ENCODE measurements at places on chromosomes 3 and 15.
A peak's percentile ranks its signal among the peaks of the same experiment; 100 is the strongest.

DNA sequence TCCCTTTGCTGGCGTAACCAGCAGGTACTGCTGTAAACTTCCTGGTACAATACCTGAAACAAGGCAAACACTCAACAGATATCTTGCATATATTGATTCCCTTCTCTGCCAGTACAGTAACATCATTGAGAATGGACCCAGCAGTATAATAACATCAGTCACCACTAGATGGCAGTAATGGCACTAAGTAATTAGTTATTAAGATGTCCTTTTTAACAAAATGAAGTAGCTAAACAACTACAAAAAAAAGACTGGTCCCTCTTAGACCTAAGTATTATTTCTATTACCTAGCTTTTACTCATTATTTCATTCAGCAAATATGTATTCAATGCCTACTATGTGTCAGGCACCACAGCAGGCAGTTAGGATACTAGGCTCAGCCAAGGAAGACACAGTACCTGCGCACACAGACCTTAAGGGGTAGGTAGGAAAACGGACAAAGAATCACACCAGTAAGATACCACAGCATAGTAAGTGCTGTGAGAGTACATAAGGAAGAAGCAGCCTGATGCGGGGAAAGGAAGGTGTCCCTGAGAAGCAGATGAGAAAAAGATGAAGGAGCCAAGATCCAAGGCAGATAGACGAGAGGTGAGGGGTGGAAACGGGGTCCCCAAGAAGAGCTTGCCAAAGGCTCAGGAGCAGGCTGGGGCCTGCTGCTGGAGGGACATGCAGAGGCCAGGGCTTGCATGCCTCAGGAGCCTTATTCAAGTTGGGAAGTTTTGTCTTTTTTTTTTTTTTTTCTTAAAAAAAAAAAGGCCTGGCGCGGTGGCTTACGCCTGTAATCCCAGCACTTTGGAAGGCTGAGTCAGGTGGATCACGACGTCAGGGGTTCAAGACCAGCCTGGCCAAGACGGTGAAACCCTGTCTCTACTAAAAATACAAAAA is 102.7 kb upstream of the CHD2 start:
- no peak for DNase-seq

- DNase-seq: no peak
These were observed 124.2 kb downstream of the ASB7 start for GRCh38 chr15:100726421-100727190.

DNA sequence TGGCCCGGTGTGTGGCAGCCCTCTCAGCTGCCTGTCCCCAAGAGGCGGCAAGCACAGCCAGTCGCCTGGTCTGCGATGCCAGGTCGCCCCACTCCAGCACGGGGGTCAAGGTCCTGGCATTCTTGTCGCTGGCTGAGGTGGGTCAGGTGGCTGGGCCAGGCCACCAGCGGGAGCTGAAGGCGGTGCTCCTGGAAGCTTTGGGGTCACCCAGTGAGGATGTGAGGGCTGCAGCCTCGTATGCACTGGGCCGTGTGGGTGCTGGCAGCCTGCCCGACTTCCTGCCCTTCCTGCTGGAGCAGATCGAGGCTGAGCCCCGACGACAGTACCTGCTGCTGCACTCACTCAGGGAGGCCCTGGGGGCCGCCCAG is 20.8 kb downstream of the CAND2 start:
- DNase-seq: no peak

GRCh38 chr3:153260681-153261080 is 98.7 kb downstream of the RAP2B start:
- DNase-seq: no peak

DNA sequence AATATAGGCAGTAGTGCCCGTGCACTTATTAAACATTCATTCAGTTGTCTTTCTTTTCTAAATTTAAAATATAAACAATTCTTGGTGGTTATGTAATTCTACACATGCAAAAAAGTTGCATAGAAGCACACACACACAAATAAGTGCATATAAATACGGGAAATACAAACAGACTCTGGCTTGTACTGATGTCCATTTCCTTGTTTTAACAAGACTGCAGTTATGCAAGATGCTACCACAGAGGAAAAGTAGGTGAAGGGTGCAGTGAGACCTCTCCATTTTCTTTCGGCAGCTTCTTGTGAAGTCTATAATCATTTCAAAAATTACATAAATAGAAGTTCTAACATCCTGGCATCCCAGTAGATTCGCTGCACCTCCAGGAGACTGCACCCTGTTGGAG is 130.6 kb upstream of the BCL6 start:
- DNase-seq: no peak

GRCh38 chr3:173725507-173725906 is 328.0 kb downstream of the NLGN1 start:
- no peak for DNase-seq

GRCh38 chr3:45948311-45948781 is 5.1 kb downstream of the CXCR6 start:
- DNase-seq: no peak

DNA sequence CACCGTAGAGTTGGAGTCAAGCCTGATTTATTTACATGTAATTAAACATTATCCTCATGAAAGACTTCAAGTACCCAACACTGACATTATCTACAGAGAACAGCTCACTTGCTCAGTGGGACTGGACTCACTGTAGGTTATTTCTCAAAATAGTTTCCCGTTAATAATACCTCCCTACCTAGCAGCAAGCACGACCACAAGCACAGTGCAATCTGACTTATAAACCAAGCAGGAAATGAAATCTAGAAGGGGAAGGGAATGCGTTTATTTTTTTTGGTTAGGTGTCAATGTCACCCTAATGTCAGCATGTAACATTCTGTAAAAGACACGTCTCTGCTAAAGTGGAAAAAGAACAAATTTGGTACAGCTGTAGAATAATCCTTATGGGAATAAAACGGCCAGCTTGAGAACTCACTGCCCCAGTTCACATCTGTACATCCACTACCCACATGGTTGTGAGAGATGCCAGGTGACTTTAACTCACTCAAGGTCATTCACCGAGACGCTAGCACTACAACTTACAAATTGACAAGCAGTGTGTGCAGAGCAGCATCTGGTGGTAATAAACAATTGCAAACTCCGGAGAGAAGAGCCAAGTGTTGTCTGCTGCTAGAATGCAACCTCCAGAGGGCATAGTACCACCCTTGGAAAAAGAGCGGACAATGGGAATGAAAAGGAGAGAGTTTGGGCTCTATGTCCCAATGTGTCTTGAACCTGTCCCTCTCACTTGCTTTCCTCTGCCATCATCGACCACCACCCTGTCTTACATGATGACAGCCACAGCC is 242.5 kb downstream of the CADPS start:
- DNase-seq: no peak

- DNase-seq: no peak
These were observed 3.1 kb downstream of the LRCH3 start for GRCh38 chr3:197794115-197794514.

GRCh38 chr3:46298871-46299607 is 54.9 kb upstream of the CCR2 start:
- DNase-seq: no peak

DNA sequence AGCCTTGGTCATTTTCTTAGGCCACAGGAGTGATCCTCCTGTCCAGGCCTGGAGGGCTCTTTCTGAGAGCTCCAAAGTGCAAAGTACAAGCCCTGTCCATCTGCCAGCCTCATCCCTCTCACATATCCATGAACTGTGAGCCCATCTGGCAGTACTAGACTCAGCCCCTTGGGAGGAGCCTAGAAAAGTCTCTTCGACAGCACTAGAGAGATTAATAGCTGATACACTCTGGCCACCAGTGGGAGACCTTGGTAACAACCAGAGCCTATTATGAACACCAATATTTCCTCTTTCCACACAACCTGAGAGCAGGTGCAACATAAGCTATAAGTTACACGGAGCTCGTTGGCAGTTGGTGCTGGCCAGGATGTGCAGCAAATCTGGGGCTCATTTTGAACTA is 59.5 kb upstream of the DCLK3 start:
- no peak for DNase-seq

DNA sequence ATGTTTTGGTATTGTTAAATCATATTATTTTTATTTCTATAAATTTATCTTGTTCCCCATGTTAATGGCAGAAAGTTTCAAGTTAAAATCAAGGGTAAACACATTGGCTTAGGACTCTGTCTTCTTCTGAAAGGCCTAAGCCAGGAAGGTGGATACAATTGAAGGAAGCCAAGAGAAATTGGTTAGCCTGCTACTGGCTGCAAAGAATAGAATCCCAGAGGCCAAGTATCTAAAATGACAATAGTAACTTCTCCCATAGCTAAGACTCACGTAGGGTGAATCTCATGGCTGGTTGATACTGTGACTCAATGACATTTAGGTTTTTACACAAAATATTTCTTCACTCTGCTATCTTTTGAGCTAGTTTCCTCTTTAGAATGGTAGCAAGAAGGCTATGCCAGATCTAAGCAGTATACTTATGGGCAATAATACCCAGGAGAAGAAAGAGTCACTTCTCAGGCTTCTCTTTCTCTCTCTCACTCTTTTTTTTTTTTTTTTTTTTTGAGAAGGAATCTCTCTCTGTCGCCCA is 621.5 kb upstream of the TBL1XR1 start:
- DNase-seq: no peak

DNA sequence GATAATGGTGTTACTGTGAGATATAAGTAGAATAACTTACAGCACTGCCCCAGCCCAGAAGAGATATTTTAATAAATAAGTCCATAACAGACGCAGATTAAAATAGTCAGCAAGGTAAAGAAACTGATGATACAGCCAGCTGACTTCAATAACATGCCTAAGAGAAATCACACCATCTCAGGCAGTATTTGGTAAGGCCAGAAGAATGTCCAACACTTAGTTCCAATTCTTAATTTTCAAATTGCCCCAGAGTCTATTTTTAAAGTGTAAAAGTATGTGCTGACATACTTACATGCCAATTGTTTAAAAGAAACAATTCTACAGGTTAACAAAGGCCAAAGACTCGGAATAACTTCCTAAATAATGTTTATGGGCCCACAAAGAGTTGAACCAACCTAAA is 1.6 kb downstream of the GNB4 start:
- no peak for DNase-seq

- DNase-seq: no peak
These were observed 121.3 kb upstream of the WNT5A start for GRCh38 chr3:55608301-55608937.

GRCh38 chr3:3998140-3998922 is 199.1 kb downstream of the LRRN1 start:
- no peak for DNase-seq

DNA sequence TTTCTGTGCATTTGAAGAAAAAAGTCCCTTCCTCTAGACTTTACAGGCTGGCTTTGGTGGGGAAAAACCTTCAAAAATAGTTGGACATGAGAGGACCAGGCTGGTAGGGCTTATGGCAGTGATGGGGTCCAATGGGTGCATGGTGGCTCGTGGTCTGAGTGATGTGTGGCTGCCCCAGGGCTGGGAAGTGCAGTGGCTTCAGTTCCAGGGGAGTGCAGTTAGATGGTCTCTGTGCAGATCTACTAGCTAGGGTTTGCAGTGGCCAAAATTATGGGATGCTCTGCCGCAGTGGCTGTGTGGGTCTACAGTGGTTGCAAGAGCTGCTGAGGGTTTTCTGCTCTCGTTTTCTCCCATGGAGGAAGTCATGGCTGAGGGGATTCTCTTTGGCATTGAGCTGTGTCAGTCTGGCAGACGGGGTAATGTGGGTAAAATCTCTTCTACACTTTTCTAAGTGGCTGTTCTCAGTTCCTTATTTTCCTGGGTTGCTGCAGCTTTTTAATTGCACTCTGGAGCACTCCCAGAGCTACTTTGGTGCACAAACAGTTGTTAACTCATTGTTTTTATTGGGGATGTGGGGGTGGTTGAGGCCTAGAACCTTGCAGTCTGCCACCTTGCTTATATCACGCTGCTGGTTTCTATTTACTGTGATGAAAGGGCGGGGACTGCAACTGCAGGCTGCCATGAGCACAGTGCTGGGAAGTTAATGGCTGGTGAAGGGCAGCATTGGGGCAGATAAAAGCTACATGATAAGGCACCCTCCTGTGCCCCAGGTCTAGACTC is 1324.6 kb downstream of the NSUN3 start:
- DNase-seq: no peak

- DNase-seq: no peak
These were observed 256.0 kb upstream of the TRIM42 start for GRCh38 chr3:140421884-140422283.

GRCh38 chr3:109161487-109162123 is 25.1 kb downstream of the C3orf85 start:
- DNase-seq: no peak

- DNase-seq: no peak
These were observed 14.9 kb upstream of the GRM2 start for GRCh38 chr3:51691949-51692348.

- DNase-seq: no peak
These were observed 111.9 kb downstream of the SNRPN start for GRCh38 chr15:25066708-25067107.

- no peak for DNase-seq
These were observed 60.2 kb upstream of the NANOGP8 start for GRCh38 chr15:35145336-35145735.

- no peak for DNase-seq
These were observed 22.4 kb upstream of the SRP14 start for GRCh38 chr15:40061212-40061901.

DNA sequence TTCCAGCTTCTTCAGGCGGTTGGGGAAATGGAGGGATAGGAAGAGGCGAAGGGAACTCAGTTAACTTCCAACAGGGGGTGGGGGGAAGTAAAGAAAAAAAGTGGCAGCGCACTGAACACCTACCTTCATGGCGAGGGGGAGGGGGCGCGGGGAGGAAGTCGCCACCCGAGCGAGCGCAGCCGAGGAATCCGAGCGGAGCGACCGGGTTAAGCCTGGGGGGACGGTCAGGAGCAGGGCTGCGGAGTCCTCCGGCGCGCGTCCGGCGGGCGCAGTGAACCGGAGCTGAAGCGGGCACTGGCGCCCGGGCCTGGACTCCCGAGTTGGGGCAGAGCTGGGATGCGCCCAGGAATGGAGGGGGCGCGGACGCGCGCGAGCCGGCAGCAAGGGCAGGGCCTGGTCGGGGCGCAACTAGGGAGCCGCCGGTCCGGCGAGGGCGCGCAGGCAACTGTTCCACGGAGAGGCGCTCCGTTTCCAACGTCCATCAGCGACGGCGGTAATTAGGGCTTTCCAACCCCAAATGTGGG is at the start of gene WNT5A:
Gene WNT5A, minus strand, starts transcription at position 450 of the 524 bp plus-strand sequence. Its CDS starts 321 bp downstream, at position 129.
- no peak for DNase-seq

DNA sequence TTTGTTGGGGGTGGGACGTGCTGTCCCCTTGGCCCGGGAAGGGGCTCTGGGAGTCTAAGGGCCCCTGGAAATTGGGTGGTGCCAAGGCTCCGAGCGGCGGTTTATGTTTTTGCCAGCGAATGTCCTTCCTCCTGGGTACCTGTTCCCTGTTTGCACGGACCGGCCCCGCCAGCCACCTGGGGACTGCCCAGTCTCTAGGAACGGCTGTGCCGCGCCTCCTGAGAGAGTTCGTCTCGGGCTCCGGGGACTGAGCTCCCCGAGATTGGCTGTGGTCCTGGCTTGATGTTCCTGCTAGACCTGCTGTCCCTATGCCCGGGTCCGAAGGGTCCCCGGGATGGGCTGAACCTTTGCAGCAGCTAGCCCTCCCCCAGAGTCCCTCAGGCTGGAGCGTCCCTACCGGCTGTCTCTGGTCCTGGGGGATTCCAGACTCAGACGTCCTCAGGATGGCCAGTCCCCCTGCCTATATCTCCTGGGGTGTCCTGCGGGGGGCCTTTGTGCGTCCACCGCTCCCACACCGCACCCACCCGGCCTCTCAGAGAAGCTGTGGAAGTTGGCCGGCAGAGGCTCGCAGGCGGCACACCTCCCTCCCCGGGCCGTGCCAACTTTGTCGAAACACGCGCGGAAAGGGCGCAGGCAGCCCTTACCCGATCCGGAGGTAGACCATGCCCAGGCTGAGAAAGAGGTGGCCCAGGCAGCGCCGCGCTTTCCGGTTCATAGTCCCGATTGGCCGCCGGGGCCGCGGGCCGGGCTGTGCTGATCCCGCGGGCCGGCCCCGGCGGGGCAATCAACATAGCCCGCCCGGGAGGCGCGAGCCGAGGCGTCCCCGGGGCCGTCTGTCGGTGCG is 547 bp downstream of the WNT7A start:
- peak; percentile 28 for DNase-seq
